K562 (cell line): ENCODE measurements at places on chromosomes 11 and 22. TPM values are rescaled to one million over a fixed set of nuclear protein-coding genes. Genes with fewer than 3 reads are reported as not detected.

The HMGXB4 gene
- total RNA-seq = 18.0 and 18.4 TPM in 2 replicates

The LRRC56 gene
- total RNA-seq = 3.4 and 4.5 TPM in 2 replicates

DNA sequence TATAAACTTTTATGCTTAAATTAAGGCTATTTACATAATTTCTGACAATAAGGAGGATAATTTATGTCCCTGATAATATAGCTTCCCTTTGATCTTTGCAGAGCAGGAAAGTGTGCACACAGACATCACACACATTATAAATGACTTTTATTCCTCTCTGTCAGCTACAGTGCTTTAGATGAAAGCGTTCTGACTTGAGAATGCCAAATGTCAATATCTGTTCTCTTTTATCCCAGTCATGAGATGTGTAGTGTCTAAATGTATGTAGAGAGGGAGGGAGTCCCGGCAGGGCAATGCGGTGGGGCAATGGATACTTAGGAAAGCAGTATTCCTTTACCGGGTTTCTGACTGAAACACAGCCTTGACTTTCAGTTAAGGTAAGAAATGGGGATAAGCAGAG lies 225.4 kb upstream of the CHORDC1 start:
- no peak for DNase-seq

DNA sequence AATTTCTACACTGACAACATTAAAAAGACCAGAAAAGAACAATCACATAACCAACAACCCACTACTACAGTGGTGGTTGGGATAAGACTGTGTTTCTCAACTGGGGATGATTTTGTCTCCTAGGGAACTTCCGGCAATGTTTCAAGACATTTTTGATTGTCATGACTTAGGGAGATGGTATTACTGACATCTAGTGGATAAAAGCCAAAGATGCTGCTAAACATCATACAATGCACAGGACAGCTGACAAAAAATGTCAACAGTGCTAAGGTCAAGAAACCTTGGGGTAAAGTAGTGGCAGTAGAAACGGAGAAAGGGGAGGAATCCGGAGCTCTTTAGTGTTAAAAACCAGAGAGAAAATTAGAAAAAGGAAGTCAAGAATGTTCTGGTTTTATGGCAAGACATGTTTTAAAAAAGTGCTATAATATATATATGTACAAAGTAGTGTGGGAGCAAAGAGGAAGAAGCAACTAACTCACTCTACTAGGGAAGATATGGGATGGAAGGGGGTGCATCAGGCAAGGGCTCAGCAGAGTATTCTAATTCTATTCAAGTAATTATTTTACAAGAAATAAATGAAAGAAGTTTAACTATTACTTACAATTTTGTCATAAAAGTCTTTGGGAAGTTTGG lies 37.2 kb downstream of the CKAP5 start:
- DNase-seq = no peak

- no peak for DNase-seq
These were observed 5.1 kb upstream of the INTS4 start for GRCh38 chr11:77999446-78000030.

DNA sequence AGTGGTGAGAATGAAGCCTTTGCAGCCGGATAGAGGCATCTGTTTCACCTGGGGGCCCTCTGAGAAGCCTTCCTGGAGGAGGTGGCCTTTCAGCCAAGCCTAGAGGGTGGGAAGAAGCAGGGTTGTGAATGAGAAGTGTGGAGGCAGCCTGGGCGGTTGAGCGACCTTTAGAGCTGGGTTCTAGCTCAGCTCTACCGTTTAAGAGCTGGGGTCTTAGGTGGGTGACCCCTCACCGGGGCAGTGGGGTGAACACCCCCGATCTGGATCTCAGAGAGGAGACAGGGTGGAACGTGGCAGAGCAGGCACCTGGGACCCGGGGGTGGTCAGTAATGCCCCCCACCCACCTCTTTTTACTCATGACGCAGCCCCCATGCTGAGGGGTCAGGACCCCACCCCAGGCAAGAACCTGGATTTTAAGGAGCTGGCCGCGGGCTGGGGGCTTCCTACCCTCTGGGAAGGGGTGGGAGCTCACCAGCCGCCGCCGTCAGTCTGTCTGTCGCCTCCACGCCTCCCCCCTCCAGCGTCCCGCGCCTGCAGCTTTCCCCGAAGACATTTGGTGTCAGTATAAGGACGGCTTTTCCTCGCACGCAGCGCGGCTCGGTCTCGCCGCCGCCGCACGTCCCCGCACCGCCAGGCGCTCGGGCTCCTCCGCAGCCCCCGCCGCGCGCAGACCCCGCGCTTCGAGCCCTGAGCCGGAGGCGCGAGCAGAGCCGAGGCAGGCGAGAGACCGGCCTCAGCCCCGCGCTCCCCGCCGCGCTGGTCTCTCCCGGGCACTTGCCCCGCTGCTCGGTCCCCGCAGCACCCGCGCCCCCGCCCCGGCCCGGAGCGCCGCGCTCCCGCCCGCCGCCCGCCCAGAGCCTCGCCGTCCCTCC lies 13.3 kb upstream of the CACNA1I start:
- peak; percentile 58 for DNase-seq

- no peak for DNase-seq
These were observed 70.0 kb upstream of the NTM start for GRCh38 chr11:131300439-131300717.

DNA sequence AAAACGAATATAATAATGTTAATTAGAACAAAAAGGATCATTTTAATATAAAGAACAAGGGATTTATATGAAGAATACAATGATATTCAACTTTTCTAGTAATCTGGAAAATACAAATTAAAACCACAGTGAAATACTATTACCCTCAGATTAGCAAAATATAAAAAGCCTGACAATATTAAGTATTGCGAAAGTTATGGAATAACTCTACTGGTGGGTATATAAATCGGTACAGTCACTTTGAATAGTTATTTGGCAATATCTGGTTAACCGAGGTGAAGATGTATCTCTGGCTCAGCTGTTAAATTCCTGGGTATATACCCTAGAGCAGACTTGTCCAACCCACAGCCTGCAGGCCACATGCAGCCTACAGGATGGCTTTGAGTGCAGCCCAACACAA lies 118.8 kb downstream of the ATM start:
- no peak for DNase-seq

DNA sequence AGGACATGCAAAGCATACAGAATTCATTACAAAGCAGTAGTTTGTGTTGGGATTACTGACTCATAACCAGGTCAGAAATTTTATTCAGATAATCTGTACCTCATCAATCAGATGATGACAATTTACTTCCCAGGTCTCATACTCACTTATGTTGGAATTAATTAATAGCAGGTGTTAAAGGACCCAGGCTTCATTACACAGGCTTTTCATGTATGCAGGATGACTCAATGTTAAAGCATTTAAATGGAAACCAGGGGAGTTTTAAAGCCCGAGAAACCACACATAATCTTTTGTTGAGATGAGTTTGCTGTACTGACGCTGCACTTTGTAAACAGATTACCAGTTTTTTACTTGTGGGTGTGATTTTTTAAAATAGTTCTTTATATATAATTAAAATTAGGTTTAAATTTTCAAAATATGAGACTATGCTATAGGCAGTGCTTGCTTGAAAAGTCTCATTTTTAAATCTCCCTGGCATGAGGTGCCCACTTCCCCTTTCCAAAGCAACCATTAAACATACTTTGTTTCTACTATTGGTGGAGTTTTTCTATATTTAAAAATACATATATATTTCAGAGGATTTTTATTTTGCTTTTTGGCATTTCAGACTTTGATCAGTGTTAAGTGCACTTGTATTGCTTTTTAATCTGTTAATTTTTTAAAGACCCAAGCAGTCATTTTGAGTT lies 41.0 kb downstream of the CEP57 start:
- DNase-seq = no peak

GRCh38 chr22:17705951-17706900 lies 67.7 kb downstream of the BCL2L13 start:
- no peak for DNase-seq

DNA sequence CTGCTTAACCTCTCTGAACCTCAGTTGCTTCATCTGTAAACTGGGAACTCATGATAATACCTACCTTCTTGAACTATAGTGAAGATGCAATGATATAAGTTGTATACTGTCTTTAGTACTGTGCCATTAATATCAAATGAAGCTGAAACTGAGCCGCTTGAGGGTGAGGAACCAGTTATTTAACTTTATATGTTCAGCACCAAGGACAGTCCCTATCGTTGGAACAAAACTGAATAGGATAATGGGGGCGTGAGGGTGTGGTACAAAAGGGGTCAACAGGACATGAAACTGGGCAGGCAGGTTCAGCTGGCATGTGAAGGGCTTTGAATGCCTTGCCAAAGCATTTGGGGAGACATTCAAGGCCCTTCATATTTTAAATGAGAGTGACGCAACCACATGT lies 112.6 kb downstream of the C11orf91 start:
- DNase-seq = no peak

GRCh38 chr22:31585161-31585859 lies 76.7 kb downstream of the PISD start:
- DNase-seq = peak; percentile 77

GRCh38 chr11:27216270-27217149 lies 146.5 kb downstream of the CCDC34 start:
- no peak for DNase-seq

GRCh38 chr22:20107951-20108756 lies 7.8 kb upstream of the RANBP1 start:
- no peak for DNase-seq

- peak; percentile 48 for DNase-seq
These were observed 5.2 kb upstream of the BID start for GRCh38 chr22:17779286-17780115.
